ENCODE measurements at places on chromosomes 5 and 9. TPM values are rescaled to one million over a fixed set of nuclear protein-coding genes. Genes with fewer than 3 reads are reported as not detected.

MSH3 gene
- 20.1 TPM for total RNA-seq

DNA sequence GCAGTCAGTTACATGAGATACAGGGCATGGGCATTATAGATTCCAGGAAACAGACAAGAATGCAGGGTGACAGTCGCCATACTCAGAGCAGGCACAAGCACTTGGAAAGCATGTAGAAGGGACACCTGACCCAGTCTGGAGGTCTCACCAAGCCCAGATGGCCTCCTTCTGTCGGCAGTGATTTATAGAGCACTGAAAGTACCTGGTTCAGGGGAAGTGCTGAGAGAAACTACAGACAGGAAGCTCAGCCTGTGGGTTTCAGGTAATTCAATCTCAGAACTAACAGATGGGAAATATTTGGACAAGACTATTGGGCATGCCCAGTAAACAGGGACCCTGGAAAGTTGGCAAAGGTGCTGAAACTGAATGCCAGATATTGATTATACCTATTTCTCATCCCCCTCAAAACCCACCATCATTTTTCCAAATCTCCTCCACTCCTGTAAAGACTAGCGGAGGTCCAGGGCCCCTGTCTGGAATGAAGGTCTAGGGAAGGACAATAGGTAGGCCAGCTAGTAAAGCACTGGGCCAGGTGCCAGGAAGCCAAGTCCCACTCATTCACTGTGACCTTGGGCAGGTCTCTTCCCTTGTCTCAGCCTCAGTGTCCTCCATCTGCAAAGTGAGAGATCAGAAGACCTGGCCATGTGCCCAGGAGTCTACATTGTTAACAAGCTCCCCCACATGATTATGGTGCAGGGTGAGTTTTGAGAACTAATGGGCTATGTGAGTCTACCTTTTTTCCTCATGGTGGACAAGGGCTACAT is 26.9 kb downstream of the KLHL3 start:
- no peak for DNase-seq

ERP44 gene
- total RNA-seq: 15.7 TPM

GRCh38 chr9:22175972-22176545 is 167.0 kb upstream of the CDKN2B start:
- peak; percentile 26 for DNase-seq

CNTNAP3B gene
- not detected for total RNA-seq

Measured in activated CD8-positive, alpha-beta T cell treated with anti-CD3 and anti-CD28 coated beads, Interleukin-2, amount 10 ng/mL, durations not matched to agents 7 days and 5 days (primary cell).